ENCODE measurements at places on chromosomes 12 and 14.

- no peak for DNase-seq
These were observed 392.7 kb downstream of the RPS29 start for GRCh38 chr14:49193332-49194065.

DNA sequence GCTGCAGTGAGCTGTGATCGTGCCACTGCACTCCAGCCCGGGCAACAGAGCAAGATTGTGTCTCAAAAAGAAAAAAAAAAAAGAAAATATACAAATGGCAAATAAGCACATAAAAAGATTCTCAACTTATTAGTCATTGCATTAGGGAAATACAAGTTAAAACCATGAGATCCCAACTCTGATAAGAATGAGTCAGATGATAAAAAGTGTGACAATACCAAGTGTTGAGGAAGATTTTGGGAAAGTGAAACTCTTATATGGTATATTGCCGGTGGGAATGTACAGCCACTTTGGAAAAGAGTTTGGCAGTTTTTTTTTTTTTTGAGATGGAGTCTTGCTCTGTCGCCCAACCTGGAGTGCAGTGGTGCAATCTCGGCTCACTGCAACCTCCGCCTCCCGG is 7.6 kb upstream of the PRPF40B start:
- no peak for DNase-seq

- no peak for DNase-seq
These were observed 380.7 kb upstream of the SYT1 start for GRCh38 chr12:78483767-78484315.

DNA sequence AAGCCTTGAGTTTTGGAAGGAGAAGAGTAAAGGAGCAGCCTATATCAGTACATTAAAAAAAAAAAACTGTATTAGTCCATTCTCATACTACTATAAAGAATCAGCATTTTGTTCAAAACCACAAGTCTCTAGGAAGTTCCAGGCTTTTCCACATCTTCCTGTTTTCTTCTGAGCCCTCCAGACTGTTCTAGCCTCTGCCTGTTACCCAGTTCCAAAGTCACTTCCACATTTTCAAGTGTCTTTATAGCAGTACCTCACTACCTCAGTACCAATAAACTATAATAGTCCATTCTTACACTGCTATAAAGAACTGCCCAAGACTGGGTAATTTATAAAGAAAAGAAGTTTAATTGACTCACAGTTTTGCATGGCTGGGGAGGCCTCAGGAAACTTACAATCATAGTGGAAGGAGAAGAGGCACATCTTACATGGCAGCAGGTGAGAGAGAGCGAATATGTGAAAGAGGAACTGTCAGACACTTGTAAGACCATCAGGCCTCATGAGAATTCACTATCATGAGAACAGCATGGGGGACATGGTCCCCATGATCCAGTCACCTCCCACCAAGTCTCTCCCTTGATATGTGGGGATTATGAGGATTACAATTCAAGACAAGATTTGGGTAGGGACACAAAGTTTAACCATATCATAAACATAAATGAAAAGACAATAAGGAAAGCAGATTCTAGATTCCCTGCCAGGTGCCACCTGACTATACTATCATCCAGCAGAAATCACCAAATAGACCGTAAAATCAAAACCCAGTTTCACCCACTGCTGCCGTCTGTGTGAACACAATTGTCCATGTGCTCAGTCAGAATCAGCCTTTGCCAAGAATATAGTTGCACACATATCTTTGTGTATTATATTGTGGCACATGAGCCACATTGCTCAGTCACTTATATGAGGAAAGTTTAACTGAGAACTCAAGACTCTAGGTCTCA is 27.8 kb downstream of the TOGARAM1 start:
- DNase-seq = peak; percentile 30

Data from SK-MEL-5 (cell line).